ENCODE measurements at places on chromosomes 3 and 15.

- no peak for DNase-seq
These were observed 20.3 kb upstream of the ATOSA start for GRCh38 chr15:52699457-52699856.

- no peak for DNase-seq
These were observed 286.4 kb upstream of the LYSMD4 start for GRCh38 chr15:100019601-100020000.

DNA sequence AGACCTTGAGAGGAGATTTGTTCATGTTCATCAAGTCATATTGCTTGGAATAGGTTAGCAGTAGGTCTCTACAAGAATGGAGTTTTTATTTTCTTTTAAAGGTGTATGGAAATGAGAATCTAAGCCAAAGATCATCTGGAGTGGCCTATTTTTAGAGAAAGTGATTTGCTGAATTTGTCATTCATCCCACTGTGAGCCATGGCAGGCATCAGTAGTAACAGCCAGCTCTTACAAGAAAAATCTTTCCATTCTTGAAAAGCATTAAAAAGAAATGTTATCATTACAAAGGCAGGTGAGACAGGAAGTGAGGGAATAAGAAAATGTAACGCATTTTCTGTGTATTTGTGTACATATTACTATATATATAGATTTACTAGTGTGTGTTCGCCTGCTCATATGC is 29.6 kb downstream of the STAC start:
- DNase-seq, result no peak

DNA sequence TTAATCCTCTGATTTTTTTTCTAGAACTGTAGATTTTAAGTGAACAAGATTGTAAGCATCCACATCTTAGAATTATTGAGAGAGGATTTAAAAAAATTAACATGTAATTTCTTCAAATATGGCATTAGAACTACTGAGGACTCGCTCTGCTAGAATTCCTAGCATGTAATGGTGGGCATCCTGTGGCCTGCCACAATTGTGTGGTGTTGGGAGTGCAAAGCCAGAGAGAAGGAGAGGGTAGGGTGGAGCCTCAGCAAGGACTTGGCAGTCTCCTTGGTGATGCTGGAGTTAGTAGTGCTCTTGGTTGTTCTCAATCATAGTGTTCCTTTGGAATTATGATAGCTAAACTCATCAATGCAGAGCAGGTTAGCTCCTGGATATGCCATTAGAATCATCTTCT is 443.9 kb upstream of the TBL1XR1 start:
- no peak for DNase-seq

DNA sequence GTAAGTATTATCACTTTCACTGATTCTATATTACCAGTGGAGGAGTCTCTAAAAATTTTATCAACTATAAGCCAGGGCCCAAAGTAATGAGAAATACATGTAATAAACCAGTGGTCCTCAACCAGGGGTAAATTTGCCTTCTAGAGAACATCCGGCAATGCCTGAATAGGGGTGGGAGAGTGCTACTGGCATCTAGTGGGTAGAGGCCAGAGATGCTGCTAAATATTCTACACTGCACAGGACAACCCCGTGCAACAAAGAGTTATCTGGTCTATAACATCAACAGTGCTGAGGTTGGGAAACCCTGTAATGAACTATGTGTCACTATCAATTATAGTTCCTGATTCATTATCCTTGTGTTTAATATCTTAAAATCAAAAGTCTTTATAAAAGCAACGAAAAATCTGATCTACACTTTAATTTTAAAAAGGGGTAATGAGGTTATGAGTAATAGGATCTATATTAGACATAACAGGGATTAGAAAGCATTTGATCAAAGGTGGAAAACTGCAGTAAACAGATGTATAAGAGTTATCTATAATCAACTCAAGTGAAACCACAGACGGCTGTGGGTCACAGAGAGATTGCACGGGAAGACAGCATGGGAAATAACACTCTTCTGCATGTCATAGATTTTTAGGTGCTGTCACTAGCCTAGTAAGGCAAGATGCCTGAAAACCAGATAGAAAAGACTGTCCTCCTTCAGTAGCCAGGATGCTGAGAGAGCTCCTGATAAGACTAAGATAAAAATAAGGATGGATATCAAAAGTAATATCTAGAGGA is 2.0 kb downstream of the LYSMD2 start:
- DNase-seq, result no peak

DNA sequence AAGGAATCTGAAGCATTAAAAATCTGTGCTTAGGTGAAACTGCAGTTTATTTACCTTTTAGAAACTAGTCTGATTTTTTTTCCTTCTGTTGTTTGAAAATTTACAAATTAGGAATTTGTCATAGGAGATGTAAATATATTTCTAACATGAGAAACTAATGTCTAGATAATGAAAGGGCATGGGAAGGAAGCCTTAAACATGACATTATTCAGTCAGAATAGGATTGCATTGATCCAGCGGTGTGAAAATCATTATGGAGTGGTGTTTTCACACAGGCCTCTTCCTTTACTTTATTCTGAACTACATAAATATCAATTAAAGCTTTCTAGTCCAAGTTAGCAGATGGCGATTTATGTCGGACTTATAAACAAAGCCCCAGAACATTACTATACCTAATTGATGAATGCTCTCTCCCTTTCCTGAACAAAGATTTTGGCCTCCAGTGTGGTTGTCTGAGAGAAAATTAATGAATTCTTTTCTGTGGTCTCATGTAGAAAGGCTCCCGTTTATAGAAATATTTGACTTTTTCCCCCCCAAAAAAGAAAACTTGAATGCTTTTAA is 37.9 kb downstream of the FNDC3B start:
- DNase-seq, result no peak

DNA sequence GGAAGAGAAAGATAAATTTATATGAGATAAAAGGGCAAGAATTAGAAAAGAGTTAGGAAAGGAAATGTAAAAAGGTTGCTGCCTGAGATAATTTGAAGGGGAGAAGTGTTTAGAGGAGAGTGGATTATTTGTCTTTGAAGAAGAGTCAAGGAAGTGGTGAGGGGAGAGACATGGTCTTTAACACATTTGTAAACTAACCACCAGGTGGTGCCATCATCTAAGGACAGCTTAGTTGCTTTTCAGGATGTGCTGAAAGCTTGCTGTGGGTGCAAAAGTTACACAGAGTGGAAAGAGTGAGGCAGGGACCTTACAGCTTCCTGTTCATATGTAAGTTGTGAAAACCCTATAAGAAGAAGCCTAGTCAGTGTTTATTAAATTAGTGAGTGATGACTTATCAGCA is 114.1 kb upstream of the DNAJC19 start:
- no peak for DNase-seq

DNA sequence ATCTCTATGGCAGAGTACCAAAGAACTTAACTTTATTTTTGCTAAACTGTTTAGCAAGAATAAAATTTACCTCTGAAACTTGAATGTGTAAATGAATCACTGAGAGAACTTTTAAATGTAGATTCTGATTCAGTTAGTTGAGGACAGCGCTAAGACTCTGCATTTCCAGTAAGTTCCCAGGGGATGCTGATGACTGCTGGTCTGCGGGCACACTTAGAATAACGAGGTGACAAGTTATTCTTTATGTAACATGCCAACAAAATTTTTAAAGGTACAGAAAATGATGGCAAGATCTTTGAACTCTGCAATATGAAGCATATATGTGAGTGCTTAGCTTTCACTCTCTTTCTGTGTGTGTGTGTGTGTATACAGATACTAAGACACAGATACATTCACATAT is 56.4 kb downstream of the TGFBR2 start:
- DNase-seq, result no peak

DNA sequence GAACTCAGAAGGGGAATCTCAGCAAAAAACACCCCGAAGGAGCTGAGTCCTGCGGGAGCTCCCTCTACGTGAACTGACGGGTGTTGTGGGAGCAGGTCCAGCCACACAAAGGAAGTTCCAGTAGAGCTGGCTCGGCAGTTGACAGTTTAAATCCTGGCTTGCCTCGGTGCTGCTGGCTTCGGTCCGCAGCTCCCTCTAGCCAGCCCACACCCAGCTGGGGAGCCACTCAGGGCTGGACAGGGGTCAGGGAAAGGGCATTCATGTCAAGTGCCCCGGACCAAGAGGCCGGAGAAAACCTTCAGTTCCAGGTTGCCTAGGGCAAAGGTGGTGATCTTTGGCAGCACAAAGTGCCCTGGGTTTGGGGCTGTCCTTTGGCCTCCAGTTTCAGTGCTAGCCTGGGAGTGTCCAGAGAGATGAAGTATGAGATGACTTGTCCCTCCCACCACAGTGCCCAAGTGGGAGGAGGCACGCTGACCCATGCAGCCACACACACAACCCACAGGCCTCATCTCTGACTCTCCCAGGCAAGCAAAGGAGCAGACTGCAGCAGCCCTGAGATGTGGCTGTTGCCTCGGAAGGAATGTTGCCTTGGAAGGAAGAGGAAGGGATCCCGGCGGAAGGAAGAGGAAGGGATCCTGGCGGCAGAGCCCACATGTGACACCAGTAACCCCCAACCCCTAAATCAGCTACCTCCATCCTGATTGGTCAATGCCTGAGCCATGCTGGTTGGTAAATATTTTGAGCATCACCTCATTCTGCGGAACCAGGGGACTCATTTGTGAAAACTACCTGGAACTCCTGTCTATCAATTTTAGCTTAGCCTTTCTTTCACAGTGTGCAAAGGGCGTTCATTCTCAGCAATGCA is 13.9 kb upstream of the ANPEP start:
- DNase-seq, result no peak

- DNase-seq, result no peak
These were observed 12.5 kb downstream of the RASA2 start for GRCh38 chr3:141499284-141499683.

- no peak for DNase-seq
These were observed 22.6 kb upstream of the C3orf70 start for GRCh38 chr3:185175370-185175987.

GRCh38 chr3:126865736-126866135 is 117.2 kb upstream of the PLXNA1 start:
- DNase-seq, result no peak

DNA sequence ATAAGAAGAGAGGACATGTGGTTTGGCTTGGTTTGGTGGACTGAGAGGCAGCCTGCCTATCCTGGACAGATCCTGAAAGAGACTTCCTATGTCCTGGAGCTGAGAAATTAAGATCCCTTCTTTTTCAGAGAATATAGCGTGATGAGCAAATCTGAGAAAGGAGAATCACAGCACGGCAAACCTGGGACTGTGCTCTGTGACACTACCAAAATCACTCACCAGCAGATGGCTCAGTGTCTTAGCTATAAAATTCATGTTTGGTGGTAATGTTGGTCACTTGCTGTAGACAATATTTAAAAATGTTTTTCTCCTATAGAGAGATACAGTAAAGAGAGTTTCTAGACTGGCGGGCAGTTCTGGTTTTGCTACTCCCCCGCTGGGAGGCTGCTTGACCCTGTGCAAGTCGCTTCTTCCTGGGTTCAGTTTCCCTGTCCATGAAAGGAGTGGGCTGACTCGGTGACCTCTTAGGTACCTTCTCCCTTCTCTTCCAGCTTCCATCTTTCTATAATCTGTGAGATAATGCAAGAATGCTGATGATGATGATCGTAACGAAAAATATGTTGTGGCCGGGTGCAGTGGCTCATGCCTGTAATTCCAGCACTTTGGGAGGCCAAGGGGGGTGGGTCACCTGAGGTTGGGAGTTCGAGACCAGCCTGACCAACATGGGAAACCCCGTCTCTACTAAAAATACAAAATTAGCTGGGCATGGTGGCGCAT is 7.6 kb upstream of the HES1 start:
- DNase-seq, result no peak

- DNase-seq, result no peak
These were observed 62.8 kb upstream of the C3orf80 start for GRCh38 chr3:160162440-160162839.

- no peak for DNase-seq
These were observed 96.3 kb upstream of the P2RY1 start for GRCh38 chr3:152738656-152739055.

GRCh38 chr3:78022232-78022631 is 982.3 kb downstream of the ROBO2 start:
- DNase-seq, result no peak

DNA sequence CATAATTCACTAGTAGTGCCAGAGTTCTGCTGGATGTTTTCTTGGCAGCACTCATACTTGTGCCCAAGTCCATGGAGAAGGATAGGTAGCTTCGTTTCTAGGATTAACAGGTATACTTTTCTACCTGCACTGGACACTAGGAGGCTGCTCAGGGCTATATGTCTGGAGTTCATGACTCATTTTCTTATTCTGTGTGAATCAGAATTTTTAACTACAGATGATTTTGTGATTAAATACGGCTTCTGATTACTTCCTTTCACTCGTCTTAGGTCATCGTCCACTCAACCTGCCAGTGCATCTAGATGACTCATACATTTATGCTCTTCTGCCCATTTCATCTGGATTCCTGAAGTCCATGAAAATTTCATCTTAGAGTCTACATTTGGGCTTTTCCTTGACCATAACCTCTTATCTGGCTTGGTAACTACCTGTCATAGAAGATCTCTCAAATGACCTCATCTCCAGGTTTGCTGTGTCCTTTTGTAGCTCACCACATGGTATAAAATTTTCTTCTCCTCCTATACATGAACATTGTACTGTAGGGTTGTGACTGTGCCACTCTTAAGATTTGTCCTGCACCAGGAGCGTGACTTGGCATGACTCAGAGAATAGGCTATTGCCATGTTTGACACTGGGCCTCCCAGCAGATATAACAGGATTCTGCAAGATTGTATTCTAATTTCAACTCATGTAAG is 66.7 kb upstream of the GCSAM start:
- DNase-seq, result peak; percentile 45

DNA sequence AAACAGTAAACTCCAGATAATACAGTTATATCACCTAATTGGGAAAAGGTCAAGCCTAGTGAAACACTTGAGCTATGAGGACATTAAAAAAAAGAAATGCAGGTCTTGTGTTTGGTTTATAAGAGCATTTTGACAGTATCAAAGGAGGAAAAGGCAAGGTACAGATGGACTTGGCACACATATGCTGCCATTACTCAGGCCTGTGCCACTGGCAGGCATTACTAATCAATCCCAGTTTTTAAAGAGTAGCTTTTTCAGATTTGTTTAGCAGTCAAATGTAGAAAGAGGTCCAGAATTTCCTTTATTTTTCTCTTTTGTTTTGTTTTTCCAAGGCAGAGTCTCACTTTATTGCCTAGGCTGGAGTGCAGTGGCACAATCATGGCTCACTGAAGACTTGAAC is 38.9 kb downstream of the MDFIC2 start:
- no peak for DNase-seq

DNA sequence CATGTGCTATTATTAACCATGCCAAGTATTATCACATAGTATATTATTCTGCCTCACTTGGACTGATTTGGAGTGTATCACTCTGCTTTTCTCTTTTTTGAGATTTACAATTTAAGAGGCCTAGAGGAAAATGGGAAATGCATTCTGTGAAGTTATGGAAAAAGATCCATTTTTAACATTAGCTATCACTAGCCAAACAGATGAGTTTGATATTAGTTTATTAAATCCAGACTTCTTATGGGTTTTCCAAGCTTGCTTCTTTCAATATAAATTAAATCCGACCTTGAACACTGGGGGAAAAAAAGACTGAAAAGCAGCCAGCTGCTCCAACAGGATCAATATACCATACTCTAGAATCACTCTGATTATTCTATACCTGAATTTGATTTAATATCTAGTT is 30.1 kb upstream of the PLOD2 start:
- no peak for DNase-seq

All from epithelial cell of proximal tubule (primary cell).